NCI-H1417 treated with DMSO at 0.1 percent for 48 hours (cell line): ENCODE measurements at places on chromosomes 5 and 9.

DNA sequence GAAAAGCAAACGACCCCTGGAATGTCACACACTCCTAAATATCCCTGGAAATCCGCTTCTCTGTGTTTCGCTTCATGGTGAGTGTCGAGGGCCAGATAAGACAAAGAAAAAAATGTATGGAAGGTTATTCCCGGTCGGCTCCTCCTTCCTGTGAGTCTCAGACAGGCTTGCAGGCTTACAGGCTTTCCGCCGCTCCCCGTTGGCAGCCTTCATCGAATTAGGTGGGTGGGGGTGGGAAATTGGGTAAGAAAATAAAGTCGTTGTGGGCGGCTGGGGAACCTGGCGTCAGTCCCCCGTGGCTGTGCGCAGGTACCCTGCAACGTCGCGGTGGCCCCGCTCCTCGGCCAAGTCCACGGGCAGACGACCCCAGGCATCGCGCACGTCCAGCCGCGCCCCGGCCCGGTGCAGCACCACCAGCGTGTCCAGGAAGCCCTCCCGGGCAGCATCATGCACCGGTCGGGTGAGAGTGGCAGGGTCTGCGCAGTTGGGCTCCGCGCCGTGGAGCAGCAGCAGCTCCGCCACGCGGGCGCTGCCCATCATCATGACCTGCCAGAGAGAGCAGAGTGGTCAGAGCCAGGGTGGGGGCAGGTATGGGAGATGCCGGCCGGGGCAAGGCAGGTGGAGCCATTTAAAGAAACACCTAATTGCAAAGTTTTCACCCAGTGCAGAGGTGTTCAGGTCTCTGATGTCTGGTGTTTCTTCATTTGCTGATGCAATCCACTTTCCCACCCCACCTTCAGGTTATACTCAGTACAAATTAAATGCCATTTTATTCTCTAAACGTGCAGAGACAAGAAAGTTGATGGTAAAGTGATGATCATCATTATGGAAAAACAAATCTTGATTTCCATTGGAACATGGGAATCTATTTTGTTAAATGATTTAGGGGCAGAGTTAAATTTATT, 3.2 kb downstream of the CDKN2B start:
- no peak for DNase-seq

DNA sequence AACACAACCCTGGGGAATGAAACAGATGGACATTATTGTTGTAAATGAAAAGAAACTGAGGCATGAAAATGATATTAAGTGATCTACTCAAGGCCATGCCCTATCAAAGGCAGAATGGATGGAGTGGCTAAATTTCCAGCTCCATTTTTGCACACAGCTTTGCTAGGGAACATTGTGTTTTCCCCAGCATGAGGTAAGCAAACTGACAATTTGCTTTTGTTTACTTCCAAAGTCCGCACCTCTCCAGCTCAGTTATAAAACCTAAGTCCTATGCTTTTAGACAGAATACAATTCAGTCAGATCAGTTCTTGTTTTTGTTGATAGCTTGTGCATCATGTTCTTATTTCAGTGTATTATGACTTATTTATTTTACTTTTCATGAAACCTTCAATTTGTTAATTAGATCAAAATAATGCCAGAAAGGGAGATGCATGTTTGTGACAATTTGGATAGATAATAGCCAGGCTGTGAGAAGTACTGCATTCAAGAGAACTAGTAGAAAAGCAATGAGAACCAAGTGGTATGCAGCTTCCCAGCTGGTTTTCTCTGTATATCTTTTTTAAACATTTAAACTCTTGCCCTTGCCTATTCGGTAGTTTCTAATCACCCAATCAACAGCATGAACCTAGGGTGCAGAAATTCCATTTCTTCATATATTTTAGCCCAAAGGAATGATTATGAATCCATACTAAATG, 380.8 kb downstream of the SPATA31D1 start:
- DNase-seq = no peak

DNA sequence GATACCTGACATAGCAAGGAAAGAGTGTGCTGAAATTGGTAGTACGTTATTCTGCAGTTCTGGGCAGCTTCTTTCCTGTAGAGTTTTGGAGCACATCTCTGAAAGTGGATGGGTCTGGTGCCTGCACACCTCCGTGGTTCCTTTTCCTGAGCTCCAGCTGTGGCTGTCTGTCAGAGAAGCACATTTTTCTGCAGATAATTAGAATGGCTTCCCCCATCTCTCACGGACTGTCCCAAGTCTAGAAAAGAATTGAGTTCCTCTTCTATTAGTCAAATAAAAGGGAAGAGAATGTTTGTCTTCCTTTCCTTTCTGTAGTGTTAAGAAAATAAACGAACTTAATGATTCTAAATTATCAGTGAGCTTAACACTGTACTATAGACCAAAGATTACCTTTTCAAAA, 55.7 kb downstream of the VCAN start:
- DNase-seq = no peak

GRCh38 chr9:86765746-86766430, 181.4 kb downstream of the GAS1 start:
- no peak for DNase-seq

DNA sequence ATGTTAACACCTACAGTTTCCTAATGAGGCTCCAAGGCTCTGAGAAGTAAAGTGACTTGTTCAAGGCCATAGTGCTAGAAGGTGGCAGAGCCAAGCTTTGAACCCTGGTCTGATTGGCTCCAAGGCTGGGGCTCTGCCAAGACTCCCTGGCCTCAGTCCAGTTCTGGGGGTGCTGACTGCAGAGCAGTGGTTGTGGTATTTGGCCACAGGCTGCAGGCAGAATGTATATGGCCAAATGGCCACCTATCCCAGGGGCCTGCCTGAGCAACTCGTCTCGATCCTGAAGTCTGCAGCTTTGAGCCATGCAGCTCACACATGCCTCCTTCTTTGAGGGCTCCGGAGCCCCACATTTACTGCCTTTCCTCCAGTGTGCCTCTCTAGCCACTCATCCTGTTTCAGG, 9.7 kb upstream of the NEK6 start:
- no peak for DNase-seq

DNA sequence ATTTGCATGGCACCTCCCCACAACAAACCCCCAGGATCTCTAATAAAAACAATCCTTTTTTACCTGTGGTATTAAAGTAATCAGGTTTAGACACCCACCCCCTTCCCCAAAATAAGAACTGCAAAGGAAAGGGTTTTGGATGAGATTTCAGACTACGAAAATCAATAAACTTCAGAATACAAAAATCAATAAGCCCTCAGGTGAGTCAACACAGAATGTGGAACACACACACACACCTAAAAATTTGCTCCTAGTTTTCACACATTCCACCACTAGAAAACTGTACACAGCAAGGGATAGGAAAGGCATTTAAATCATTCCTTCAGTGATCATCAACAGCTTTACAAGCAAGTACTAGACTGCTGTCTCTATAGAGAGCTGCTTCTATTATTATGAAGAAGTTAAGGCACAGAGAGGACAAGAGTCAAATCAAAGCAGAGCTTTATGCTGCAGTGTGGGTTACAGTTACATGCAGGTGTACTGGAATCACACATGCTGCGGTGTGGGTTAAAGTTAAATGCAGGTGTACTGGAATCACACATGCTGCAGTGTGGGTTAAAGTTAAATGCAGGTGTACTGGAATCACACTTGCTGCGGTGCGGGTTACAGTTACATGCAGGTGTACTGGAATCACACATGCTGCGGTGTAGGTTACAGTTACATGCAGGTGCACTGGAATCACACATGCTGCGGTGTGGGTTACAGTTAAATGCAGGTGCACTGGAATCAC, 36.3 kb downstream of the PFDN1 start:
- no peak for DNase-seq

GRCh38 chr5:153122403-153122802, 368.1 kb upstream of the GRIA1 start:
- DNase-seq = peak; percentile 94

- DNase-seq = no peak
Measured at GRCh38 chr5:149392718-149393117, 13.6 kb upstream of the IL17B start.

GRCh38 chr5:19874811-19875210, 113.2 kb downstream of the CDH18 start:
- no peak for DNase-seq

- DNase-seq = no peak
Measured at GRCh38 chr5:61625681-61626621, 293.9 kb downstream of the ZSWIM6 start.

DNA sequence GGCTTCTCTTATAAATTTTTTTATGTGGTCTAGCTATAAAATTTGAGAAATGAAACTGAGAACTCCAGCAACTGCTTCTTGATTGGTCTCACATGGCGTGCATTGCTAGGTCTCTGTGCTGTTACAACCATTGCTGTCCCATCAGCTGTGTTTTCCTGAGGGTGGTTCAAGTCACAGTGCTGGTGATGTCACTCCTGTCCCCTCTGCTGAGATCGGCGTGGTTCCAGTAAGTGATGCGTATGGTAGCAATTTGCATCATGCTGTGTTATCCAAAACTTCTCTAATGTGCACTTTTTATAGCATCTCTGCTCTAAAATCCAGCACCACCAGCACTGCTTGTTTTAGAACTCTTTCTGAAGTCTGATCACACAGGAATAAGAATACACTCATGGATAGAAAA, 112.6 kb upstream of the ZNF608 start:
- DNase-seq = no peak

GRCh38 chr9:95441081-95441480, 75.7 kb downstream of the PTCH1 start:
- no peak for DNase-seq

GRCh38 chr9:97293207-97293721, 14.2 kb upstream of the CCDC180 start:
- DNase-seq = no peak

DNA sequence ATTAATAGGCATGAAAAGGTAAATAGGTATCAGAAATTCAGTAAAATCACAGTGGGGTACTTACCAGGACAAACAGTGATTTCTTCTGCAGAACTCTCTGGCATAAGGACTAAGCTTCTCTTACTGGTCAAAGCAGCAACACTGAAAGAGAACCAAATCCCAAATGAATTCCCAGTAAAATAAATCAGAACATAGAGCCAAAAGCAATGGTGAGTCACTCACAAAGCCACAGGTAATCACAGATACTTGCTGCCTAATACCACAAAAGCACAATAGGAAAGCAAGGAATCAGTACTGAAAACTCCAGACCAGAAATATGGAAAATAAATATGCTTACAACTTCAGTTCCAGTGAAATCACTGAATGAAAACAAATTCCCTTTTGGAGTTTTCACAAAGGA, 50.7 kb downstream of the UIMC1 start:
- DNase-seq = no peak

DNA sequence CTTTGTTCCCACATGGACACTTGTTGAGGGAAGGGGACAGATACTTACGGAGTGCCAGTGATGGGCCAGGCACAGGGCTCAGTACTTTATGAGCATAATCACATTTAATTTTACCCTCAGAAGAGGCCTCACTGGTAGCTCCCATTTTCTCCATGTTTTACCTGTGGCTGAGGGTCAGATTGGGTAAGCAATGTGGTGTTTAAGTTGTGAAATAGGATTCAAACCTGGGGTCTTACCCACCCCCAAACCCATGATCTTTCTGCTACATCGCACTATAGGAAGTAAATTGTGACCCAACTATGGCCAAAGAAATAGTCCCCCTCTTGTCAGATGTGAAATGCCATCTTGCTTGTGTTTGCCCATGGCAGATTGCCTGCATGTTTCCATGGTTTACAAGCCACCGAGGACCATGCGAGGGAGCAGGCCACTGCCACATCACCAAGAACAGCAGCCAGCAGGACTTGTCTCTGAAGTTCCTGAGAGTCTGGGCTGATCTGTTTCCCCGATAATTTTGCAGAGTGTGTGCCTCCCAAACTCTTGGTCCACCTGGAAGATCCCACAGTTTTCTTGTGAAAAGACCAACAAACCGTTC, 95.4 kb downstream of the MACROH2A1 start:
- no peak for DNase-seq

DNA sequence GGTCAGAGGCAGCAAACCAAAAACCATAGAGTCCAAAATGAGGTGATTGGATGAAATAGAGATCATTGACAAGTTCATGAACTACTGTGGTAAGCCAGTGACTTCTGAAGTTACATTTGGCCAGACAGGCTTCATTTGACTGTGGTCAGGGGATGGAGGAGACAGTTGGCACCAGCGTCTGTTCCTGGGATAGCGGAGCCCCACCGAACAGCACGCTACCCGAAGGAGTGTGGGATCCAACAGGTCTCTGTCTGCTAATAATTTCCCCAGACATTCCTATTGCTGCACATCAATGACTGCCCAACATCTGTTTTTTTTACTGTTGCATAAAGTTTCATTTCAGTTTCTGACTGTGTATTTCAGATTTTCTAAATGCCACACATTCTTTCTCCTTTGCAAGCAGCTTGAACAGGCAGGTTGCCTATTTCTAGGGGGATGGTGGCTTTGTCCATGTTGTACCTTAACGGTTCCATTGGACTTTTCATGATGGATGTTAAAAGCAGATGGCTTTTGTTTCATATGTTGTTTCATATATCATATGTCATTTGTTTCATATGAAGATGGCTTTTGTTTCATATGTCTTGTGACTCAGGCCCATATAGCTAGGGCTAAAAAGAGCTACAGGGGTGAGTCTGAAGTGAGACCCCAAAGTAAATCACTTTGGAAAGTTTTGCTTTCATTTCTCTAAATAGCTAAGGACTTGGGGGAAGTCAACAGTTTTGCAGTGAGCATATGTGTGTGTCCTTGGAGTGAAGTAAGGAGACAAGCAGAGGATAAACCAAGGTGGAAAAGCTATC, 180.8 kb downstream of the GOLPH3 start:
- no peak for DNase-seq

DNA sequence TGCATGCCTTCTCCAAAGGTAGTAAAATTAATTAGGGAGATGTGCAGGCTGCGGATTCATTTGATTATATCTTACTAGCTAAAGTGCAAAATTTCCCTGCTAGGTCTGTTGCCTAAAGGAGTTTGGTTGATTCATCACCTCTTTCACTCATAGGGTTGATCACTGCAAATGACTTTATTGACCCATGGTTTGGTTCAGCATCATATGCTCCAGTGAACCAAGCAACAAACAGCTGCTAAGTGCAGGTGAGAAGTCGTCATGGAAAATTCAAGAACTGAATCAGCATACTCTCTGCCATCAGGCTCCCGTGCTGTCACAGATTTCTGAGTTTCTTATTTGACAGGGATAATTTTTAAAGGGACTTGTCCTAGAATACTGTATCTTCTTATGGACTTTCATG, 571.8 kb upstream of the CDH18 start:
- DNase-seq = no peak
